Motor neuron (in vitro differentiated cells): ENCODE measurements at places on chromosomes 16 and 17. TPM values are rescaled to one million over a fixed set of nuclear protein-coding genes. Genes with fewer than 3 reads are reported as not detected.

The PERCC1 gene
- not detected in 2 replicates for total RNA-seq

The UTS2R gene
- total RNA-seq = 0.54 TPM in 1 of 2 replicates, not detected in the other

- ATAC-seq = no peak
Measured at GRCh38 chr17:57925361-57925990, 29.7 kb downstream of the CUEDC1 start.

DNA sequence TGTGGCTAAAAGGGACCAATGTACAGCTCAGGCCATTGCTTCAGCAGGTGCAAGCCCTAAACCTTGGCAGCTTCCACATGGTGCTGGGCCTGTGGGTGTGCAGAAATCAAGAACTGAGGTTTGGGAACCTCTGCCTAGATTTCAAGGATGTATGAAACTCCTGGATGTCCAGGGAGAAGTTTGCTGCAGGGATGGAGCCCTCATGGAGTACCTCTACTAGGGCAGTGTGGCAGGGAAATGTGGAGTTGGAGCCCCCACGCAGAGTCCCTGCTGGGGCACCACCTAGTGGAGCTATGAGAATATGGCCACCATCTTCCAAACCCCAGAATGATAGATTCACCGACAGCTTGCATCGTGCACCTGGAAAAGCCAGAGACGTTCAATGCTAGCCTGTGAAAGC is 13.0 kb downstream of the EFCAB5 start:
- ATAC-seq = no peak

- ATAC-seq = peak; percentile 43
Measured at GRCh38 chr17:35726127-35726952, 5.1 kb upstream of the RASL10B start.
